Stimulated activated CD4-positive, alpha-beta T cell treated with anti-CD3 and anti-CD28 coated beads, TNF-alpha, amount 100 ng/mL, for 1 hour (primary cell): ENCODE measurements at places on chromosomes 2 and 18.

DNA sequence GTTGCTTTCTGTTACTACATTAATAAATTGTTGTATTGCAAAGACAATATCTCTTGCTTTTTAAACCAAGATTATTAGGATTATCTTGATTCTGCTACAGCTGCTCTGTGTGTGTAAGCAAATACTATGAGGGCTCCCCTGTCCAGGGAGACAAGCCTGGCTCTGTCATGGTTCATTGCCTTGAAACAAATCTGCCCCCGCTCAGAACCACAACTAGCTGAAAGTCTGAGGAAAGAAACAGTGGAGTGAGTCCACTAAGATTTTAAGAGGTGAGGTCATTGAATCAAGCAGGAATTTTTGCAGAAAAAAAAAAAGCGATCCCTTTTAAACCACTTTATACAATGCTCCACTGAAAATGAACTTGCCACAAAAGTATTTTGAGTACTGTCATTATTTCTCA is 30.8 kb upstream of the LRRTM4 start:
- DNase-seq: no peak

DNA sequence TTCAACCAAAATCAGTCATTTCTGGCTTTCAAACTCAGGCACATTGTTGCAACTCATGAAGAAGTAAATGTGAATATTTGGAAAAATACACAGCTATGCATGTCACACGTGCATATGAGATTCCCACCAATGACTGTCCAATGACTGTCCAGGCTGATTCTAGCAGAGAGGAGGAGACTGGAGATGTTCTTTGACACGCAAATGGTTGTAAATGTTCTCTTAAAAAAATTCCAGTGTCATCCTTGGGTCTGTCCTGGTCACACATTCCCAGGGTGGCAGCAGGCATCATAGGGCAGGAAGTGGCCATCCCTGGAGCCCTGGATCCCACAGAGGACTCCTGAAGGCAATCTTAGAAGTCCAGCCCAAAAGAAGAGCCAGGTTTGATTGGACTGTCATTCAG is 40.9 kb downstream of the TWIST2 start:
- no peak for DNase-seq

GRCh38 chr2:233091595-233092375 is 31.6 kb downstream of the INPP5D start:
- DNase-seq: no peak

- peak; percentile 56 for DNase-seq
These were observed 7.8 kb upstream of the ARHGAP25 start for GRCh38 chr2:68726608-68727367.
